Activated CD4-positive, CD25-positive, alpha-beta regulatory T cell treated with anti-CD3 and anti-CD28 coated beads, Interleukin-2, amount 50 U/mL, for 72 hours (primary cell): ENCODE measurements at places on chromosomes 16 and 17.

DNA sequence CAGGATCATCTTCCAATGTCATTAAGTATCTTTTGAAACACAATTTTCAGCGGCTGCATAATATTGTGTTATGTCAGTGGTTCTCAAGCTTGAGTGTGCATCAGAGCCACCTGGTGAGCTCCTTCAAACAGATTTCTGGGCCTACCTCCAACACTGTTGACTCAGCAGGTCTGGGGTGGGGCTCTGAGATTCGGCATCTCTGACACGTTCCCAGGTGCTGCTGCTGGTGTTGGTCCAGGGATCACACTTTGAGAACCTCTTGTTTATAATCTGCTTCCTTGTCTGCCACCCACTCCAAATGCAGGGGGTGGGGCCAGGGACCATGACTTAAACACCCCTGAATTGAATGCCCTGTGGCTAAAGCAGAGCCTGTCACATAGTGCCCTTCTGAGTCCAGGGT lies 73.8 kb upstream of the HNF1B start:
- no peak for DNase-seq

- no peak for DNase-seq
Measured at GRCh38 chr17:11554042-11554441, 44.2 kb upstream of the DNAH9 start.

GRCh38 chr16:85659805-85660511 lies 28.8 kb downstream of the GINS2 start:
- peak; percentile 72 for DNase-seq

- no peak for DNase-seq
Measured at GRCh38 chr16:21023509-21024202, 123.1 kb downstream of the LYRM1 start.

DNA sequence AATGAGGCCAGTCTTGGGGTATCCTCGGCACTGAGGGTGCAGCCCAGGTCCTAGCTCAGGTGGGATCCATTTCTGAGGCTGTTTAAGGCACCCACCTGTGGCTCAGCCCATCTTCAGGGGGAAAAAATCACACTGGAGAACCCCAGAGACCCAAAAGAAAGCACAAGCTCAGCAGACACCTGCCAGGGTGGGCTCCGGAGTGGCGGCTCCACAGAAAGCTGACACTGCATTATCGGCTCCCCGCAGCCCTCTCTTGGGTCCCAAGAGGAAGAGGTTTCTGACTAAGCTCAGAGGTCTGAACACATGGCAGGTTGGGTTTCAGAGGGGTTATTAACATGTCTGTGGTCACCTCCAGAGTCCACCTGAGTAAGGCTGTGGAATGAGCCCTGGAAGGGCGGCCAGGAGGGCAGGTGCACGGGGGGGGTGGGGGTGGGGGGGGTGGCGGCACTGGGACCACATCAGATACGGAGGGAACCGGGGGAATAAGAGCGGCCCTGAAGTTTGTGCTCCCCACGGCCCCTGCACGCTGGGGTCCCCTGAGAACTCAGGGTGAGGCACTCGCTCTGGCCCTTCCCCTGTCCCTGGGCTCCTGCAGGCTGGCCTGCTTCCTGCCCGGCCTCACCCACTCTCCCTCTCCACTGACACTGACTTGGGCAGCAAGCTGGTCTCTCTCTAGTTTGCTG lies 79.5 kb downstream of the TIMM22 start:
- DNase-seq: no peak

DNA sequence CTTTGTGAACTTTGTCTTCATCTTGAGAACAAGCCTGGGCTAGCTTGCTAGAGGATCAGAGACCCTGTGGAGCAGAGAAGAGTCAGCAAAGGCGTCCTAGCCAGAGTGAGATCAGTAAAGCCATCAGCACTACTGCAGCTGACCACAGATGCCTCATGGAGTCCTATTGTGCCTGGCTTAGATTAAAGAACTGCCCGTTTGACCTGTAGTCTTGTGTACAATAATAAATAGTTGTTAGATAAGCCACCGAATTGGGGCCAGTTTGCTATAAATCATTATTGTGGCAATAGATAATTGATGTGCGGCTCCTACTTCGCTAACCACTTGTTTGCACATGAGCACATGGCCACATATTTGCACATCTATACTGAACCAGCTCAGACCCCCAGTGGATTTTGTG lies 103.0 kb downstream of the CYLD start:
- DNase-seq: no peak

GRCh38 chr17:31530391-31530985 lies 139.0 kb downstream of the RAB11FIP4 start:
- DNase-seq: no peak

DNA sequence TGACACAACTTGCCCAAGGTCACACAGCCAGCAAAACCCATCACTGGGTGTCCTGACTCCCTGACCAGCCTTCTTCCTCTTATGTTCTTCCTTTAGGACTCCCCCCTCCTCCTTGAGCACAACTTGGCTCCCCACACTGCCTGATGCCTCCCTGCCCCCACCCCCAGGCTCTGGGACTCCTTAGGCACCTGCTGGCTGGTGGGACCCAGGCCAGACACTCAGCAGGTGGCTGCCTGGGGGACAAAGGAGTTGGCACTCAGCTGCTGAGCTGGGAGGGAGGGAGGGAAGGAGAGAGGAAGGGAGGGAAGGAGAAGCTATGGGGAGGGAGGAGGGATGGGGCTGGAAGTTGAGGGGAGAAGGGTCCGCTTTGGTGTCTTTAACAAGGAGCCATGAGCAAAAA lies 8.0 kb downstream of the SEZ6 start:
- no peak for DNase-seq

DNA sequence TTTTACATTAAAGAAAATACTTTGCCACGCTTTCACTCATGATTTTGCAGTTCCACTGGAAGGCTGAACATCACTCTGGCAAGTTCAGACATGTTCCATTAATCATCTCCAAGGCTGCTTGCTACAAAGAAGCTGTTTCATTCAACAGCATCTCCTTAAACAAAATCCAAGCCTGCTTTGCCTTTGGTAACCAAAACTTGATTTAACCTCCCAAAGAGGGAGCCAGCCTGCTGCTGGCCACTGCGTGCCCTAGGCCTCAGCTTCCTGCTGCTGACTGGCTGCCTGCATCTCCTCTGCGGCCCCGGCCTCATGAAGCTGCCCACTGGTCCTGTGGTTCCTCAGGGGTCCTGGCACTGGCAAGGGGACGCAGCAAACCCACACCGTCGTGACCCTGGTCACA lies 31.8 kb downstream of the ANKRD11 start:
- no peak for DNase-seq

GRCh38 chr17:19270704-19271611 lies 33.8 kb downstream of the EPN2 start:
- DNase-seq: no peak

DNA sequence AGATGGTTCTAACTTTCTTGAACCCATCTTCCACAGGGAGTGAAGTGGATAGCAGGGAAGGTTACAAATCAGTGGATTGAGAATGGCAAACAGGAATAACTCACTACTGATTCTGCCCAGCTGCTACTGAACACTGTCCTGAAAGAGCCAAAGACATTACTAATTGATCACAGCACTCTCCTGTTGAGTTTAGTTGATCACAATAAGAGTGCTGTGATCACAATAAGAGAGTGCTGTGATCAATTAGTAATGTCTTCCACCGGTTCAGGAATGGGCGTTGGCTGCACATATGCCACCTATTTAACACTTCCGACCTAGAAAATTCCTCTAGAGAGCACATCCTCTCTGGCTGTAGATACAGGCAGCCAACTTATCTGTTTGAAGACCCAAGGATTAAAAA lies 11.4 kb downstream of the CFAP97D1 start:
- DNase-seq: no peak

- DNase-seq: no peak
Measured at GRCh38 chr17:42476411-42476810, 17.7 kb downstream of the ATP6V0A1 start.

GRCh38 chr17:76264425-76264754 lies 758 bp upstream of the UBALD2 start:
- no peak for DNase-seq

DNA sequence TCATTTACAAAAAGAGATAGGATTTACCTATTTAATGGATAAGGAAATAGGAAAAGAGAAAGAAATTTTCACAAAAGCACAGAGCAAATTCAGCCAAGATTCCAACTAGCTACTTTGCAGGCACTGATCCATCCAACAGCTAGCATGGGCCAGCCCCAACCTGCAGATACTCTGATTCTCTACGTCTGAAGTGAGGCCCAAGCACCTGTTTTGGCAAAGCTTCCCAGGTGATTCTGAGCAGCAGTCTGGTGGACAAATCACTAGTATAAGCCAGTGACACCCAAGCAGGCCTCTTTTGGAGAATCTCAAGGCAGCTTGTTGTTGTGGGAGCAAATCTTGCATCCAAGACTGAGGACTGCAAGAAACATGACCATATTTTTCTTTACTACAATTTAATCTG lies 20.9 kb upstream of the CALB2 start:
- no peak for DNase-seq

- no peak for DNase-seq
Measured at GRCh38 chr16:12405089-12405488, 398.6 kb downstream of the CPPED1 start.

- DNase-seq: no peak
Measured at GRCh38 chr16:10121491-10121890, 60.7 kb downstream of the GRIN2A start.

GRCh38 chr16:51607201-51607651 lies 456.2 kb upstream of the SALL1 start:
- DNase-seq: no peak

- DNase-seq: no peak
Measured at GRCh38 chr16:83455716-83456115, 352.1 kb upstream of the HSBP1 start.

GRCh38 chr17:70655176-70655958 lies 486.0 kb downstream of the KCNJ2 start:
- DNase-seq: no peak

DNA sequence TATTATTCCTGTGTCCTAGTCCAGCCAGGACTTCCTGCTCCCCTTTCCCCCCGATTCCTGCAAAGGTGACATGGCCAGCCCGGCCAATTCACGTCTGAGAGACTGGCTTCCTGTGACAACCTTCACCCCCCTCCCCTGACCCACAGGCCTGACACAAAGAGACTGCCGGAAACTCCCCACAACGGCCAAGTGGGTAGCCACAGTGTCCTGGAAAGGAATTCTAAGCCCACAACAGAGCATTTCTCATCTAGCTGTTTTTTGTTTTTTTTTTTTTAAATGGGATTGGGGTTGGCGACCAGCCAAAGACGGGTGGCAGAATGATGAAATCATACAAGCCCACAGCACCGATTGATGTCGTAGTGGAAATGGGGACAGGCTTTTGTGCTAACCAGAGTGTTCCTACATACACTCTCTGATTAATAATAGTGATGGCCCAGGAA lies 2.8 kb upstream of the XAF1 start:
- no peak for DNase-seq

GRCh38 chr17:21185061-21185460 lies 28.9 kb downstream of the TMEM11 start:
- no peak for DNase-seq

DNA sequence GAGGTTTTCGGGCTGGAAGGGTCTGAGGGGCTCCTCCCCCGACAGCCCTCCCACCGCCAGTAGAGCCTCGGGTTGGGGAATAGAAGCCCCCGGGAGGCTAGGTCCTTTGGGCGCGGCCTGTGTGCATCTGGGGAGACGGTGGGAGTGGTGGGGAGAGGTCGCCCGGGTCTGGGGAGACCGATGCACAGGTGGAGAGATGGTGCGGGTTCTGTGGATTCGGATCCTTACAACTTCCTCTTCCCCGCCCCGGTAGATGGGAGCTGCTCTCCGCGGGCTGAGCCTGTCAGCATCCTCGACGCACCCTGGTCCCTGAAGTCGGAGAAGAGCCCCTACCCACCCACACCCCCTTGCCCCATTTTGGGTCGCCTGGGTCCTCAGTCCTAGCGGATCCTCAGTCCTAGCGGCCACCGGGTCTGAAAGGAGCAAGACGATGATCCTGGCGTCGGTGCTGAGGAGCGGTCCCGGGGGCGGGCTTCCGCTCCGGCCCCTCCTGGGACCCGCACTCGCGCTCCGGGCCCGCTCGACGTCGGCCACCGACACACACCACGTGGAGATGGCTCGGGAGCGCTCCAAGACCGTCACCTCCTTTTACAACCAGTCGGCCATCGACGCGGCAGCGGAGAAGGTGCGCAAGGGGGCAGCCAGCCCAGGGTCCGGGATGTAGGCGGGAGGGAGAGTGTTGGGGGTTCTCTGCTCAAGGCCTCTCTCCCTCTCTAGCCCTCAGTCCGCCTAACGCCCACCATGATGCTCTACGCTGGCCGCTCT lies 790 bp downstream of the BCKDK start:
- DNase-seq: no peak

DNA sequence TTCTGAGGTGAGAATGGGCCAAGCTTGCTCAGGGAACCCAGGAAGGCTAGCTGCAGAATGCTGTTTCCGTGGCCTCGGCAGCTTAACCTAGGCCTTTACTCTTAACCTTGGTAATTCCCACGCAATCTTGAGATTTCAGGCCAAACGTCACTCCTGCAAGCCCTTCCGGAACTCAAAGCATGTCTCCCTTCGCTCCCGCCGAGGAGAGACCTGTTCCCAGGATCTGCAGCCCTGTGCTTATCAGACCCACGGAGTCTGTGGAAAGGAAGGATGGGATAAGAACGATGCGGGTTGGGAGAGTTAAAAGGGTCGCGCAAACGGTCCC lies 524 bp upstream of the ZFP3 start:
- DNase-seq: no peak

DNA sequence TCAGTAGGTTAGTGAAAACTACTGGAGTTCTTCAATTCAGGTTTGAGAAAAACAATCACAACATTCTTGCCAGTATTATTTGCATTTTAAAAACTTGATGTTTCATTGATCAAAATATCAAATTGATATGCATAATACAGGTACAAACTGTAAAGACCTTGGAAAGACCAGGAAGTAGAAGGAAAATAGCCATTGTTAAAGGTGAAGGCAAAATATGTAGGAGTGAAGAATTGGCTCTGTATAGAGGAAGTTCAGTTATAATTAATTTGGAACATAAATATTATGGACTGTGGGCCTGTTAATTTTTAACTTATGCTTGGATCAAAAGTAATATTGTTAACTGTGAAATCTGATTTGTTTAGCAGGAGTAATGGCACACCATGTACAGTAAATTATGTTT lies 112.6 kb downstream of the BCAS3 start:
- no peak for DNase-seq

GRCh38 chr16:22979038-22979437 lies 165.1 kb downstream of the HS3ST2 start:
- DNase-seq: no peak

- DNase-seq: no peak
Measured at GRCh38 chr16:52572656-52573055, 25.7 kb upstream of the TOX3 start.

GRCh38 chr17:17171186-17171585 lies 34.9 kb downstream of the PLD6 start:
- no peak for DNase-seq

- DNase-seq: no peak
Measured at GRCh38 chr17:51617986-51618385, 357.6 kb downstream of the UTP18 start.

DNA sequence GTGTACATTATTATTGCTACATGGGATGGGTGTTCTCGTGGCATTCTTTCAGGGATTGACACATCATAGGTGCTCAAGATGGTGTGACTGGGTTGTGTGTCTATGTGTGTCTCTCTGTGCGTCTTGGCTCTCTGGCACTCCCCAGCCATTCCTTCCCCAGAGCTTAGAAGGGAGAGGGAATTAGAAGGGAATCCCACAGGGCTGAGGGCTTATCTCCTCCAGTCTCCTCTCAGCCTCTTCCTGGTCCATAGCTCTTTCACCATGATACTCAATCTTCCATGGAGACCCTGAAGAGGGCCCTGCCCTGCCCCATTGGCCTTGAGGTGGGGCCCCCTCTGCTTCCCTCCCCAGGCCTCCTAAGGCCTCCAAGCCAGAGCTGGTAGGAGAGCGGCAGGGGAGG lies 52.0 kb downstream of the MRM1 start:
- no peak for DNase-seq
